Adipocyte (in vitro differentiated cells): ENCODE measurements at places on chromosomes 6 and 20.

GRCh38 chr6:166446567-166447065, 63.9 kb upstream of the MPC1 start:
- no peak for DNase-seq

GRCh38 chr6:118468682-118469465, 79.2 kb upstream of the PLN start:
- no peak for DNase-seq

DNA sequence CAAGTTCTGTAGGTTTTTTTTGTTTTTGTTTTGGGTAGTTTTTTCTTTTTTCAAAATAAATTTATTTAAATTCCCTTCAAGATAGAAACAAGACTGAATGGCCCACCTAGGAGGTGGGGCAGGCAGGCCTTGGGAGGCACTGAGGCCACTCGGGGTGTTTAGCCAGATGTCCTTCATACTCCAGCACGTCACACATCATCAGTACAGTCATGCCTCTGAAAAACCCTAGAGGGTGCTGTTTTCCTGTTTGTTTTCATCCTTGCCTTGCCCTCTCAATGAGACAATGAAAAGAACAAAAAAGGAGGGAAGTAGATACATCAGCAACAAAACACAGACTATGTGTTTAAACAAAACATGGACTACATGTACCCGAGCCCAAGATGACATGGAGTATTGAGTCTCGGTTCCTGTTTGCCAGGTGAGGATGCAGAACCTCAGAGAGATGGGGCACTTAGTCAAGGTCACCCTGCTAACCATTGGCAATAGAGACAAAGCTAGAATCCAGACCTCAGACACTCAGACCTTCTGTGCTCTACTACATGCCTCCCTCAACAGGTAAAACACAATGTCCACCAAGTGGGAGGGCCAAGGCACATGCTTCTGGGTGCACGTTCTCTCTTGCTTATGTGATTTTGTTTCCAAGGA, 26.8 kb upstream of the CLIC5 start:
- peak; percentile 22 for DNase-seq

- DNase-seq: no peak
These were observed 95.7 kb downstream of the LY86 start for GRCh38 chr6:6683969-6684833.

- no peak for DNase-seq
These were observed 58.6 kb downstream of the SNAI1 start for GRCh38 chr20:50041246-50041873.

DNA sequence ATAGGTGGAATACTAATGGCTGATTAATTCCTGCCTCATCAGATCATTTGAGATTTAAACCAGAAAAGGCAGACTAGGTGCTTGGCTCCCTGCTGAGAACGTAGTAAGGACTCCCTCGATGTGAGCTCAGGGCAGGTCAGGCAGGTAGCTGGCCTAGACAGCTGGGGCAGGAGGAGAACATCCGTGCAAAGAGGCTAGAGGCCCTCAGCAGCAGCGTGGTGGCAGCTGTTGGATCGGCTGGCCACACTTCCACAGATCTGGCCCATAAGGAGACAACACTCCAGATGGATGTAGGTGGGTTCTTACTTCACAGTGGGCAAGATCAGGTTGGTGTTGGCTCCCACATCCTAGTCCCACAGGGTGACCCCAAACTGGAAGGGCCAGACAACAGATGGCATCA, 38.5 kb downstream of the EYA2 start:
- no peak for DNase-seq

DNA sequence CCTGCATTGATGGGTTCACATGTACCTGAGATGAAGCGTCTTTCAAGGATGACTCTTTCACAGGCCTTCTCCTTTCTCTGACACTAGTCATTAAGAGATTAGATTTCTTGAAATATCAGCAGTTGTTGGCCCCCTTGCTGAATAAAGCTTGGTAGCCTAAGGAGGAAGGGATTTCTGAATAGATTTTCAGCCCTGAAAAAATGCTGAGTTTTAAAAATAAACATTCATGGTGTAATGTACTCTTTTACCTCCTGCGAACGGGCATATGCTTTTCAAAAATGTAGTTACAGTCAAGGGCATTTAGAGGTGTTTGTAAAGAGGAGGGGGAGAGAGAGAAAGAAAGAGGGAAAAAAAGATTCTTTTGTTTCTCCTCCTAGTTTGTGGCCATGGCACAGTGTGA, 222.7 kb downstream of the SOX4 start:
- DNase-seq: no peak

- DNase-seq: no peak
These were observed 99.4 kb downstream of the PLG start for GRCh38 chr6:160801418-160801817.

- no peak for DNase-seq
These were observed 11.6 kb upstream of the MAN1A1 start for GRCh38 chr6:119361209-119361608.

- no peak for DNase-seq
These were observed 57.0 kb downstream of the RNF144B start for GRCh38 chr6:18444111-18444510.

DNA sequence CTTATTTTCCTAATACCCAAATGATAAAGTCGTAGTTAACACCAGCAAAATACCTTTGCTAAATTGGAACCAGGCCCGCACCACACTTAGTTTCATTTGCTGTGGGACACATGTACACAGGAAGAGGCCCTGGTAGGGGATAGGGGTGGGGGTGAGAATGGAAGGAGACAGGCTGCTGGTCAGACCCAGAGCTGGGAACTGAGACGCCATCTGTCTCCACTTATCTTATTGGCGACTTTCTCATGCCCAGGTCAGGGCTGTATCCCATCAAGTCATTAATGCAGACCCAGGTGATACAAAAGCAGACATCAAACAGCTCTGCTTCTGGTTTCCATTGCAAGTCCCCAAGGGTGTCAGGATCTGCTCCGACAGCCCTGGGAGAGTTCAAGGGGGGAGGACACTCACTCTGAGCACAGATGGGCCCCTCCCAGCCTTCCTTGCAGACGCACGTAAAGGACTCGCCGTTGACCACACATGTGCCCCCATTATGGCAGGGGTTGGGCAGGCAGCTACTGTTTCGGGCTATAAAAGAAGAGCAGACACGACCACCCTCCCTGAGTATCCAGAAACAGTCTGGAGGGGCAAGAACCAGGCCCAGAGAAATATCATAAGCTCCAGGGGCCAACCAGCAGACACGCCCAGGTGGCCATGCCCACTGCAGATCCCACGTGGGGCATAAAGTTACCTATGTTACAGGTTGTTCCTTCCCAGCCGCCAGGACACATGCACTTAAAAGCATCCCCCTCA, 29.2 kb downstream of the JAG1 start:
- no peak for DNase-seq

GRCh38 chr6:31725502-31726350, 2.6 kb downstream of the MPIG6B start:
- no peak for DNase-seq

DNA sequence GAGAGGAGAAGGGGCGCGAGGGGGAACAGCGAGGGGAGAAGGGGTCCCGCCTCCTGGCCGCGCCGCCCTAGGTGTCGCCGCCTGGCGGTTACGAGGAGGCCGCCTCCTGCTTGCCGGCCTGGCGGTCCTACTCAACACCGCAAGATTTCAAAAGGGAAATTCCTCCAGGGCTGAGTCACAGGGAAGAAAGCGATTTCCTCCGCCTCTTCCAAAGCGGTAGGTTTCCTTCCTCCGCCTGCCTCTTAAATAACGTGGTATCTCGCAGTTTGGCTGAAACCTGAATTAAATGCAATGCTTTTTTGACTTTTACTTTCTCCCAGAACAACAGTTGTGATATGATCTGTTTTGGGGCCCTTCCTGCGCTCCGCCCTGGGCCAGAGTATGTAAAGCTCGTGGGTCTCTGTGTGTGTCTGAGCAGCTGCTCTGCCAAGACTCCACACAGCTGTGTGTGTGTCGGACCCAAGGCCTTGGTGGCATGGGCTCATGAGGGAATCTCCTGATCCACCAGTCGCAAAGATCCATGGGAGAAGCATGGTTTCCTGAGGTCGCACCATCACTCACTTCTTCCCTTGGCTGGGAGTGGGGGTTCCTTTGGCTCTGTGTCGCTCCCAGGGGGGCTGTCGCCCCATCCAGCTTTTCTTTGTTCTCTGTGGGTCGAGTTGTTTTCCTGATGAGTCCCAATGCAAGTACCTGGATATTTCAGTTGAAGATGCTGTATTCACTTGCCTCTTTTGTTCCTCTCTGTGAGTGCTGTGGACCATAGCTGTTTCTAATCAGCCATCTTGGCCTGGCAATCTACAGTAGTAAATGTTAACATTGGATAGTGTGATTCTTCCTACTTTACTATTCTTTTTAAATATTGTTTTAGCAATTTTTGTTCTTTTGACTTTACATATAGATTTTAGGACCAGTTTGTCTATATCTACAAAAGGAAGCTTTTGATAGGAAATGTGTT, 31.6 kb upstream of the NOTCH4 start:
- DNase-seq: peak; percentile 97

- DNase-seq: no peak
These were observed 7.7 kb downstream of the OPN5 start for GRCh38 chr6:47789553-47789952.

GRCh38 chr6:27809939-27810767, 102.0 kb downstream of the OR2B2 start:
- peak; percentile 96 for DNase-seq

- no peak for DNase-seq
These were observed 234.1 kb upstream of the TSHZ2 start for GRCh38 chr20:52738081-52738480.
